ENCODE measurements at places on chromosomes 4 and X. TPM values are rescaled to one million over a fixed set of nuclear protein-coding genes. Genes with fewer than 3 reads are reported as not detected.

The AMBN gene
- not detected for total RNA-seq

The USP51 gene
- 1.3 TPM for total RNA-seq

The USP17L24 gene
- total RNA-seq, result not detected

The GATA1 gene
- total RNA-seq, result not detected

The AMTN gene
- total RNA-seq, result not detected

Measured in fibroblast of lung (primary cell).